Right kidney (tissue), 9 donors: ENCODE measurements at places on chromosomes 7 and 10.

- no peak for DNase-seq
Observed at GRCh38 chr7:51226916-51227535, 89.6 kb downstream of the COBL start.

DNA sequence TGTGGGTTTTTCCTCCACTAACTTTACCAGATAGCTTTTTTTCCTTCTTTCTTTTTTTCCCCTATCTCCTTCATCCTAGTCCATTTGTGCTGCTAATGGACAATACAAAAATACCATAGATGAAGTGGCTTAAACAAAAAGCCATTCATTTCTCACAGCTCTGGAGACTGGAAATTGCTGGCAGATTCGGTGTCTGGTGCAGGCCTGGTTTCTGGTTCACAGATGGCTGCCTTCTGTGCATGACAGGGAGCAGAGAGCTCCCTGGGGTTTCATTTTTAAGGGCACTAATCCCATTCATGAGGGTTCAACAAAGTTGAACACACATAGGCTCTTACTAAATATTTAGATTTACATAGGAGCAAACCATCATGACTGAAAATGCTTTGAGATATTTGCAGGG, 467.4 kb downstream of the TYW1 start:
- no peak for DNase-seq

DNA sequence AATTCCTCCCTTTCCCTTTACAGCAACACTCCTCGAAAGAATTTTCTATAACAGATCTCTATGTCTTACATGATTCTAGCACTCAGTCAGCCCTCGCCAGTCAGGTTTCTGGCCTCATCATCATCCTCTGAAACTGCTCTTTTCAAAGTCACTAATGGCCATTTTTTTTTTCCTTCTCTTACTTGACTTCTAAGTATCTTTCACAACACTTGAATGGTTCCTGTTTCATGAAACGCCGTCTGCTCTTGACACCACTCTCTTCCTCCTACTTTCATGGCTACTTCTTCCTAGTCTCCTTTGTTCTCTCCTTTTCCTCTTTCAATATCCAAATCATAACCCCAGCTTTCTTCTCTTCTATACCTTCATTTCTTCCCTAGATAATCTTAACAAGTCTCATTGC, 100.5 kb upstream of the NRP1 start:
- no peak for DNase-seq

DNA sequence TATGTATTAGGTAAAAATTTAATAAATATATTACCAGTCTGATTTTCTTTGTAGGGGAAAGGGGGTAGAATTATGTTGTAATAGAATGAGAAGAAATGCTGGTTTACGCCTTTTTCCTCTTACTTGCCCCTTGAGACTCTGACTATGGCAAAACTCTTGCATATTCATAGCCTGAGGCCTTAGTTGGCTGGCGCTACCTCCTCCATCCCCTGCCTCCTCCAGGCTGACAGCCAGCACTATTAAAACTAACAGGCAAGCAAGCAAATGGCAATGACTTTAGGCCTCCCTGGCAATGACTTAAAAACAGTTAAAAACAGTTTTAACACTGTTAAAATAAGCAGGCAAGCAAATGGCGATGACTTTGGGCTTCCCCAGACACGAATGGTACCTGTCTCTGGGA, 14.4 kb downstream of the PKD2L1 start:
- no peak for DNase-seq

GRCh38 chr7:95429241-95429990, 5.4 kb downstream of the PON2 start:
- no peak for DNase-seq

DNA sequence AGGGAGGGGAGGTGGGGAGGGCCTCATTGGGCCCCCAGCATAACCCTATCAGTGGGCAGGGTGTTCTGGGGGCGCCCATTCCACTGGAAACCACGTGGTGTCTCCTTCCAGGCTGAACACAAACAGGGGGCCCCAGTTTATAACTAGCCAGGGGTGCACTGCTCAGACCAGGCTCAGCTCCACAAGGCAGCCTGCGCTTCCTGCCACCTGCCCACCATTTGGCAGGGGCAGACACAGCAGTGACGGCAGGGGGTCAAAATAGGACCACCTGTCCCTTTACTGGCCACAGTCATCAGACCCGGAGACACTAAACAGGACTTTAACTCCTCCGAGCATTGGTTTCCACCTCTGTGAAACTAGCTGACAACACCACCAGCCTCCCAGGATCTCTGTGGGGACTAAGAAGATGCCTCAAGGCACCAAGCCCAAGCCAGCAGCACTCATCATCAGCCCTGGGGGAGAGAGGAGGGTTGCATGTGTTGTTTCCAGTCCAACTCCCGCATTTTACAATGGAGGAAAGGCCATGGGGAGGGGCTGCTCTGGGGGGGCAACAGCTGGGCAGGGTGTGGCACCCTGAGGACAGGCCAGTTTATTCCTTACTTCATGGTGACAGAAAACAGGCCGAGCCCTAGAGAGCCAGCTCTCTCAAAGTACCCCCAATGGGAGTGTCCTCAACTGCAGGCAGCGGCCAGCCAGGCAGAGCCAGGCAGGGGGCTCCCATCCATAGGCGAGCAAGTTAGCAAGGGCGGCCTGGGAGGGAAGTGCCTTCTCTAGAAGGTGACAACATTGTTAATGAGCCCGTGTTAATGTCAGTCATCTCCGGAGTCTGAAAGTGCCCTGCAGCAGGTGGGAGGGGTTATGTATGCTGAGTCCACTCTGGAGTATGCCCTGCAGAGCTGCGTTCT, 127.6 kb downstream of the TNS3 start:
- no peak for DNase-seq

DNA sequence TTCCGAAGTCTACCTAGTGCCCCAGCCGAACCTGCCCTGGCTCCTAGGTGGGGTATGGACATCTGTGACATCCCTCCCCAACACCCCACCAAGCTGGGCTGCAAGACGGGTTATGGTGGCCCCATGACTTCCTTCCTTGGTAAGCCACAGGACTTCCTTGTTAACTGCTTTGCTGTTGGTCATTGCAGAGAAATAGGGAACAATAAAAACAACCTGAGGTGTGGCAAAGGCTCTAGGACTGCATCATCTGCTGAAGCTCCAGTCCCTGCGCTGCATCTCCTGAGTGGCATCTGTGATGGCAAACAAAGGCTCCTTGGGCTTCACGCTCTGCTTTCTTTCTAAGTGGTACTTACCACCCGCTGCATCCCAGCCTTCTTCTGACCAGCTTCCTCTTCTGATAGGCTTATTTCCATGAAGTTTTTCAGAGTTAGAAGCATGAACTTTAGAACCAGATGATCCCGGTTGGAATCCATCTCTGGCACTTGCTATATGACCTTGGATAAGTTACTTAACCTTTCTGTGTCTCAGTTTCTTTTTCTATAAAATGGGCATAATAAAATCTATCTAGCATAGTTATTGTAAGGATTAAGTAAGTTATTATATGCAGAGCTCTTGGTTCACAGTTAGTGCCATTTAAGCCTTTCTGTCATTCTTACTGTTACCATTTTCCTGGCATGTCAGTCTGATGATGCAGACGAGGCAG, 216.8 kb downstream of the RPS24 start:
- DNase-seq: no peak

GRCh38 chr10:97573672-97574071, 1.1 kb downstream of the ANKRD2 start:
- DNase-seq: no peak

DNA sequence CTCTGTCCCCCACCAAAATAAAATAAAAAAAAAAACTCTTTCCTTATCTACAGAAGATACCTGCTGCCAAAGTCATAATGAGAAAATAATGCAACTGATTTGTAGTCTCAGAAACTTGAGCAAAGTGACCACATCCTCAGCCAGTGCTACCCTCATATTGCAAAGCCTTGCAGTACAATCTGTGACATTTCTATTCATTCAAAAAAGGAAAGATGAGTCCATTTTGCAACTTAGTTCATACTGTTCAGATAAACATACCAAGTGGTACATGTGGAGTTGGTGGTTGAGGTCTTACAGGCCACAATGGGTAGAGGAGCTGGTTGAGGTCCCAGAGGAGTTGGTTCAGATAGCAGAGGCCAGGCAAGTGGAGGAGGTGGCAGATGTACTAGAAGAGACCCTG, 6.5 kb upstream of the EIF5AL1 start:
- no peak for DNase-seq

GRCh38 chr10:131088619-131089018, 222.9 kb downstream of the TCERG1L start:
- DNase-seq: no peak

GRCh38 chr7:12800486-12800885, 113.1 kb downstream of the ARL4A start:
- no peak for DNase-seq

GRCh38 chr7:24213311-24213710, 70.7 kb upstream of the NPY start:
- no peak for DNase-seq

- no peak for DNase-seq
Observed at GRCh38 chr7:96337519-96337918, 15.6 kb upstream of the SLC25A13 start.
